ENCODE measurements at places on chromosomes 12 and 14. TPM values are rescaled to one million over a fixed set of nuclear protein-coding genes. Genes with fewer than 3 reads are reported as not detected.

KIF5A gene
- 0.56 TPM for total RNA-seq

DHRS4L2 gene
- 18.1 TPM for total RNA-seq

TMEM233 gene
- not detected for total RNA-seq

TOX4 gene
- total RNA-seq: 84.1 TPM

GAPDH gene
- 4,097 TPM for total RNA-seq

CLEC1A gene
- total RNA-seq: not detected

SLC17A8 gene
- total RNA-seq: not detected

ARHGAP9 gene
- 0.69 TPM for total RNA-seq

IL22 gene
- total RNA-seq: not detected

SPTB gene
- 2.1 TPM for total RNA-seq

CD27 gene
- total RNA-seq: not detected

PRKAB1 gene
- total RNA-seq: 22.5 TPM

TMEM117 gene
- total RNA-seq: 3.2 TPM

DNA sequence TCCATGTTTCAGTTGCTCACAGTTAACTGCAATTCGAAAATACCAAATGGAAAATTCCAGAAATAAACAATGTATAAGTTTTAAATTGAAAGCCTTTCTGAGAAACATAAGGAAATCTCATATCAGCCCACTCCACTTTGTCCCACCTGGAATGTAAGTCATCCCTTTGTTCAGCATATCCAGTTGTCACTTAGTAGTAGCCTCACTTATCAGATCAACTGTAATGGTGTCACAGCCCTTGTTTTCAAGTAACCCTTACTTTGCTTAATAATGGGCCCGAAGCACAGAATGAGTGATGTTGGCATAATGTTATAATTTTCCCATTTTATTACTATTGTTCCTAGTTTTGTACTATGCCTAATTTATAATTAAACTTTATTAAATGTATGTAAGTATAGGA is 646.8 kb downstream of the C12orf50 start:
- no peak overlapping the region for H3K27ac ChIP-seq
- H3K4me1 ChIP-seq: no peaks in the 10 kb centered on the region
- DNase-seq: no peak
- H3K4me3 ChIP-seq: no peak overlapping the region
- H3K27me3 ChIP-seq: no peaks in the 10 kb centered on the region

GRCh38 chr12:13383379-13383778 is 186.9 kb downstream of the EMP1 start:
- H3K36me3 ChIP-seq: no peaks in the 10 kb centered on the region
- H3K4me1 ChIP-seq: peaks cover 12% of the 10 kb centered on the region
- H3K27me3 ChIP-seq: peaks cover 11% of the 10 kb centered on the region
- peak; percentile 58 for DNase-seq
- H3K27ac ChIP-seq: no peak overlapping the region

GRCh38 chr14:54881235-54881760 is 21.3 kb downstream of the GCH1 start:
- H3K27ac ChIP-seq: peak overlapping the region; percentile 89
- DNase-seq: peak; percentile 65
- H3K4me3 ChIP-seq: peak overlapping the region; percentile 81
- H3K27me3 ChIP-seq: no peaks in the 10 kb centered on the region

DNA sequence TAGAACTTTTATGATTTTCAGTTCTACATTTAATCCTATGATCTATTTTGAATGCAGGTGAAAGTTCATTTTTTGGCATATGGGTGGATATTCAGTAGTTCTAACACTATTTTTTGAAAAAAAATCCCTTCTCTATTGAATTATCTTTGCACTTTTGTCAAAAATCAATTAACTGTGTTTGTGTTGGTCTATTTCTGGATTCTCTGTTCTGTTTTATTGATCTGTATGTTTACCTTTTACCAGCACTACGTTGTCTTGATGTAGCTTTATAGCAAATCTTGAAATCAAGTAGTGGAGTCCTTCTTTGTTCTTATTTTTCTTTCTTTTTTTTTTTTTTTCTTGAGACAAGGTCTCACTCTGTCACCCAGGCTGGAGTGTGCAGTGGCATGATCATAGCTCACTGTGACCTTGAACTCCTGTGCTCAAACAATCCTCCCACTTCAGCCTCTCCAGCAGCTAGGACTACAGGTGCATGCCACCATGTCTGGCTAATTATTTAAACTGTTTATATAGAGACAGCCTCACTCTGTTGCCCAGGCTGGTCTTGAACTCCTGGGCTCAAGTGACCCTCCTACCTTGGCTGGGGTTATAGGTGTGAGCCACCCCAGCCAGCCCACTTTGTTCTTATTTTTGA is 31.9 kb downstream of the SLC39A9 start:
- no peak for DNase-seq
- no peak overlapping the region for H3K27ac ChIP-seq
- no peaks in the 10 kb centered on the region for H3K27me3 ChIP-seq
- no peak overlapping the region for H3K4me3 ChIP-seq

DNA sequence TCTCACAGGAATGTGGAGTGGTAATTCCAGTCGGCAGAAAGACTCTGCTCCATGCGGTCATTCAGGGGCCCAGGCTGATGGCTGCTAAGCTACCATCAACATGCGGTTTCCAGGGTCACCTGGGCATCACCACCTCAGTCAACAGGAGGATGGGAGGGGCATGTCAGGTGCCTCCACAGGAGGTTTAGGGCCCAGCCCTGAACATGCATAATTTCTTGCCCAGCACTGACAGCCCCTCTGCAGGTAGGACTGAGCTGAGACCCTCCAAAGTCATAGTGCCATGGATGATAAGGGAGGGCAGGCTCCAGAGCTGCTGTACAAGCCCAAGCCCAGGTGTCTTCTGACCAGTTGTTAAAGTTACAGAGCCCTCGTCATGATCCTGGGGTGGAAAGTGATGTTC is 244.0 kb upstream of the SFSWAP start:
- H3K4me3 ChIP-seq: no peak overlapping the region
- H3K27ac ChIP-seq: no peak overlapping the region
- no peaks in the 10 kb centered on the region for H3K36me3 ChIP-seq
- no peak for DNase-seq
- H3K27me3 ChIP-seq: peaks cover 40% of the 10 kb centered on the region
- no peaks in the 10 kb centered on the region for H3K4me1 ChIP-seq

DNA sequence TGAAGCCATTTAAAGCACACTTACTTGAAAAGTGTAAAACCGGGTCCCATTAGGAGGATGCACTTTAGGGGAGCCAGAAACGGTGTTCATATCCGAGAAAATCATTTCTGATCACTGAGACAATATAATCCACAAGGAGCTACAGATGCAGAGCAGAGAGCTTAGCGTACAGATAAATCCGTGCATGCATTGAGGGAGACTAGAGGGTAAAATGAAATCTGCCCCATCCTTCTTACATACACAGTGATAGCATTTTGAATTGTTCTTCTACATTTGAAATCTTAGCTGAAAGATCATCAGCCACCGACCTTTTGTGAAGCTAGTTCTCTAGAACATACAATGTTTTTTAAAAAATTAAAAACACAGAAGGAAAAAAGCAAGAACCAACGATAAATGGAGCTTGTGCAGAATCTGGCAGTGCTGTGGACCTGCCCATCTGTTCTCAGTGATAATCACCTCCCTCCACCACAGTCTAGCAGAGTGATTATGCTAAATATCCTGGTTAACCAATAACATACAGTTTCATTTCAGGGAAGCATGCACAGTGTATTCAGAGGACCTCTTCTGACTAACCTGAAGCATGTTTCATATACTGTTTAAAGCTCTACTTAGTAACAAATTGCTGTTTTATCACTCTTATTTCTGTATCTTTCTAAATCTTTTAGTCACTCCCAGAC is 161.1 kb downstream of the PPFIA2 start:
- peak; percentile 2 for DNase-seq
- H3K4me1 ChIP-seq: peaks cover 5% of the 10 kb centered on the region
- peaks cover 14% of the 10 kb centered on the region for H3K27me3 ChIP-seq
- no peaks in the 10 kb centered on the region for H3K36me3 ChIP-seq
- H3K27ac ChIP-seq: no peak overlapping the region
- no peak overlapping the region for H3K4me3 ChIP-seq

- peak overlapping the region; percentile 77 for H3K4me3 ChIP-seq
- no peak overlapping the region for H3K27ac ChIP-seq
- peak; percentile 41 for DNase-seq
- H3K27me3 ChIP-seq: no peaks in the 10 kb centered on the region
- peaks cover 6% of the 10 kb centered on the region for H3K36me3 ChIP-seq
- peaks cover 9% of the 10 kb centered on the region for H3K4me1 ChIP-seq
Measured at GRCh38 chr14:103846543-103847450, 578 bp downstream of the PPP1R13B start.

- no peak for DNase-seq
- H3K4me1 ChIP-seq: peaks cover 6% of the 10 kb centered on the region
- H3K4me3 ChIP-seq: no peak overlapping the region
- peaks cover 27% of the 10 kb centered on the region for H3K36me3 ChIP-seq
- no peak overlapping the region for H3K27ac ChIP-seq
Measured at GRCh38 chr12:57342207-57342691, 88.6 kb downstream of the R3HDM2 start.

DNA sequence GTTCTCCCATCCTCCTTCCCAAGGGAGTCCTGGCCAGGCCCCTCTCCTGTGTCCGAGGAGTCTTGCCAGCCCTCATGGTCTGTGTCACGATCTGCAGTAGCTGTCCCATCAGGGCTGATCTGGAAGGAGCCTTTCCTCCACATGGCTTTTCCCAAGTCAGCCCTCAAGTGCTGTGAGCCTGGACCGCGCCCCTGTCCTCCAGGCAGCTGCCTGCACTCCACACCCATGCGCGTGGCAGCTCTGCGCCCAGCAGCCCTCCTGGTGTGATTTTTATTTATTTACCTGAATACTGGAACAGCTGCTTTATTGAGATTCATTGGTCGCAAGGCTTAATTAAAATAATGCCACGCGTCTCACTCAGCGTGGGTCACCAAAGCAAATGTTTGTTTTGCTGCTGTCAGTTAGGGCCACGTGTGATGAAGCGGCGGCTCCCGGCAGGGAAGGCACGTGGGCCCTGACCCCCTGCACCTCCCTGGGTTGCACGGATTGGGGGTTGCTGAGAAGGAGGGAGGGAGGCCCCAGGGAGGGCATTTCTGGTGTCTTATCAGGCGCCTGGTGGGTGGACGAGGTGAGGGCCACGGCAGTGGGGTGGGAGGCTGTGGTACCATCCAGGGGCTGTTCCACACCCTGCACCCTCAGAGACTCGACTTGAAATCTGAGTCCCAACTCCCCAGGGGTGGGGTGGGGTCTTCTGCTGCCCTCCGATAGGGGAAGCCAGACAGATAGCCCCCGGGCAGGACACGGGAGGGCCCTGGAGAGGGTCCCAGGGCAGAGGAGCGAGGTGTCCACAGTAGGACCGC is 206.3 kb upstream of the C14orf180 start:
- H3K4me3 ChIP-seq: no peak overlapping the region
- DNase-seq: no peak
- no peak overlapping the region for H3K27ac ChIP-seq
- H3K27me3 ChIP-seq: peaks cover 61% of the 10 kb centered on the region

GRCh38 chr14:24247422-24247821 is 5.0 kb upstream of the TINF2 start:
- no peak overlapping the region for H3K27ac ChIP-seq
- no peaks in the 10 kb centered on the region for H3K27me3 ChIP-seq

DNA sequence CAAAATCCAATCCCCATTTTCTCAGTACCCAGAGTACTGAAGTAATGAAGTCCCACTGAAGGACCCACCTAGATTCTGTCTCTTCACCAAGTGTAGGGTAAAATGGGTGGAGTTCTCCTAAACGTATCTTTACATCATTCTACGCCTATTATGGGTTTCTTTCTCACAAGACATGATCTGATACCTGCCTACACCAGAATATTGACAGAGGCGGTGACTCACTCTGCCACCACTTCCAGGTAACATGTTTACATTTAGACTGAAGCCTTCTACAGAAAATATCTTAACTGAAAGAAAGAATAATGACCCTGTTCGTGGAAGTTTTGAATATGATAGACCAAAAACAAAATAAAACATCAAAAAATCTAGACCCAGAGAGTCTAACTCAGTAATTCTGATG is 89.8 kb downstream of the BTG1 start:
- DNase-seq: peak; percentile 69
- H3K27ac ChIP-seq: peak overlapping the region; percentile 60
- H3K4me3 ChIP-seq: no peak overlapping the region
- H3K36me3 ChIP-seq: peaks cover 6% of the 10 kb centered on the region
- H3K4me1 ChIP-seq: peaks cover 15% of the 10 kb centered on the region

GRCh38 chr12:51620448-51620847 is 29.4 kb downstream of the SCN8A start:
- peaks cover 8% of the 10 kb centered on the region for H3K4me1 ChIP-seq
- no peak overlapping the region for H3K27ac ChIP-seq
- H3K36me3 ChIP-seq: no peaks in the 10 kb centered on the region
- H3K27me3 ChIP-seq: peaks cover 11% of the 10 kb centered on the region

- H3K36me3 ChIP-seq: no peaks in the 10 kb centered on the region
- no peaks in the 10 kb centered on the region for H3K27me3 ChIP-seq
- no peaks in the 10 kb centered on the region for H3K4me1 ChIP-seq
- DNase-seq: no peak
- no peak overlapping the region for H3K27ac ChIP-seq
Measured at GRCh38 chr12:106941481-106942156, 14.1 kb upstream of the TMEM263 start.

DNA sequence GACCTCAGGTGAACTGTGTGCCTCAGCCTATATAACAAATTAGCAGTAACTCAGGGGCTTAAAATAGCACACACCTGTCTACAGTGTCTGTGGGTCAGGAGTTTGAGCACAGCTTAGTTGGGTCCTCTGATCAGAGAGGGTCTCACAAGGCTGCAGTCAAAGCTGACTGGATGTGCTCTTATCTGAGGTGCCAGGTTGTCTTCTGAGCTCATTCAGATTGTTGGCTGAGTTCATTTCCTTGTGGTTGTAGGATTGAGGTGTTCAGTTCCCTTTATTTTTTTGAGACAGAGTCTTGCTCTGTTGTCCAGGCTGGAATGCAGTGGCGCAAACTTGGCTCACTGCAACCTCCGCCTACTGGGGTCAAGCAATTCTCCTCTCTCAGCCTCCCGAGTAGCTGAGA is 164.7 kb downstream of the ADCK1 start:
- H3K27me3 ChIP-seq: no peaks in the 10 kb centered on the region
- H3K4me1 ChIP-seq: no peaks in the 10 kb centered on the region
- H3K36me3 ChIP-seq: no peaks in the 10 kb centered on the region
- DNase-seq: no peak
- no peak overlapping the region for H3K27ac ChIP-seq
